Stimulated activated CD4-positive, alpha-beta T cell treated with anti-CD3 and anti-CD28 coated beads, Interleukin-1b, Interleukin-23, amount 100 ng/mL, for 48 hours (primary cell): ENCODE measurements at places on chromosomes 2 and 18.

- no peak for DNase-seq
Measured at GRCh38 chr2:75053484-75054112, 95.2 kb downstream of the POLE4 start.

- no peak for DNase-seq
Measured at GRCh38 chr2:95297639-95298395, 670 bp downstream of the KCNIP3 start.

DNA sequence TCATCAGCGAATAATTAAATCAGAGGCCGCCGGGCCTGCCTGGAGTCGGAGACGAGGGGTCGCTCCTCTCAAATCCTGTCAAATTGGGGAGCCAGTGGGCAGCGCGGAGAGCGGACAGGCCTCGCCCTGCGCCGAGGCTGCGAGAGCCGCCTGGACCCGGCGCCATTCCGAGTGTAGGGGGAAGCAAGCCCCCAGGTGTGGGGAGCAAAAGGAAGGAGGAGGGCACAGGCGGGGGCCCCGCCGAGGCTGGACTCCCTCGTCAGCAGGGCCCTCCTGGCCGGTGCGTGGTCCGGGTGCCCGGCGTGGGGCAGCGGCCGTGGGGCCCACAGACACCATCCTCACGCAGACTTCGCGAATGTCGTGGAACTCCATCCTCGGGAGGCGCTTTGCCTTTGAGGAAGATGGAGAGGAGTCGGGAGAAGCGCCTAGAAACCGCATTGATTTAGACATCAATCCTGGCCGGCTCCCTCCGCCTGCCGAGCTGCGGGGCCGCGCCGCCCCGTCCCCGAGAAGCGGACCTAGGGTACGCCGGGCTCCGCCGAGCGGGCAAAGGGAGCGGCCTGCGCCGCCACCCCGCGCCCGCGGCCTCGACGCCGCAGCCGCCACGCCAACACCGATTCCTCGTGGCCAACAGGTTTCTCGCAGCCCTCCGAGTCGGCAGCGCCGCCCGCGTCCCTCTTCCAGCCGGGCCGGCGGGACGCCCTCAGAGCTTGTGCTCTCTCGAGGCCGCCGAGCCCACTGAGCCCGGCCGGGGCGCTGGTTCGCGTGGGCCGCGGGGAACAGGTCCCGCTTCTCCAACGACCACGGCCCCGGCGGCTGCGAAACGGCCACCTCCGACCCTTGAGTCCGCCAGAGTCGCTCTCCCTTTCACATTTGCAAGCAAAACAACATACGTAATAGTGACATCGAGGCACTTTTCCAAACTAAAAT is 6.7 kb upstream of the ONECUT2 start:
- no peak for DNase-seq

DNA sequence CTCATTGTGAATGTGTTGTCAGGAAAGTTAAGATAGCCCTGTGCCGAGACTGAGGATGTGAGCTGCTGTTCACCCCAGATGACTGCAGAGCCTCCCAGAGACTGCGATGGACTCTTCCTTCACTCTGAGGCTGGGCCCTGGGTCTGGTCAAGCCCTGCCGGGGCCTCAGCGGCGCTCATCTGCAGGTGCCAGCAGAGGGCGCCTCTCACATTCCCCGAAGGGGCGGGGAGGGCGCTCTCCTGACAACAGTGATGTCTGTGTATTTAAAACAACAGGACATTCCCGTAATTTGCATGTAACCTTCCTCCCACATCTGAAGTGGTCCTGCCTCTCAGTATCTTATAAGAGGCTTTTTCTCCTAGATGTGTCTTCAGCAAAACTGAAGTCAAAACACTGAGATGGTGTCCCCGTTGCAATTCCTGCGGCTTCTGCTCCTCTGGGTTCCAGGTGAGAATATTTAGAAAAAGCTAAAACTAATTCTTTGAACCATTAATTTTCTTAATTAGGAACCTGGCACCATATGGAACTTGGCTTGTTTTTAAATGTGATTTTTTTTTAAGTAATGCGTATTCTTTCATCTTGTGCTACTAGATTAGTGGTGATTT is 1377.9 kb downstream of the RPIA start:
- DNase-seq: peak; percentile 4

DNA sequence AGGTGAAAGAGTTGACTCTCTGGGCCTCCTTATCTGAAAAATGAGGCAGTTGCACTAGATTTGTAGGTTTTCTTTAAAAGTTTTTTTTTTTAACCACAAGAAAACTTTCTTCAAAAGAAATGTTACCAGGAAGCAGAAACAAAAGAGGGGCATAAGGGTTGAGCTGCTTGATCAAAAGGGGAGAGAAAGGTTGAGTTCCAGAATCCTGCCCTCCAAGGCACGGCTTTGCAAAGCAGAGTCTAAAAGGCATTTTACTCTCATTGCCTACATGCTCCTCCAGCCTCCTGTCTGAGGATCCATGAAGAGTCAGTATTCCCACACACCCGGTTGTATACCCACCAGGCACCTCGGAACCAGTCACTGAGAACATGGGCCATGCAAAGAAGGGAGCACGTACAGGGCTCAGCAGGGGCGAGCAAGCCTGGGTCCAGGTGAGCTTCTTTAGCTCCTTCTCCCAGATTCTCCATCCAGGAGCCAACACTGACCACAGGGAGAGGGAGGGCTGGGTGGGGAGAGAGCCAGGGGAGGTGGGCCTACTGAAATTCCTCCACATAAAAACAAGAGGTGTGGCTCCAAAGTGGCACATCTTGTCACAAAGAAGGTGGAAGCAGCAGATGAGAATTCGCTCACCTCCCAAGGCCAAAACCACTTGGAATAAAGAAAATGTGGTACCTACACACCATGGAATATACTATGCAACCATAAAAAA is 116.0 kb upstream of the EPC2 start:
- no peak for DNase-seq
